Cortex of kidney (tissue), 1 donor: ENCODE measurements at places on chromosomes 5 and 9.

- DNase-seq: no peak
These were observed 29.6 kb upstream of the B4GALT1 start for GRCh38 chr9:33196736-33197135.

GRCh38 chr9:70639853-70640814, 225.7 kb upstream of the KLF9 start:
- no peak for DNase-seq

DNA sequence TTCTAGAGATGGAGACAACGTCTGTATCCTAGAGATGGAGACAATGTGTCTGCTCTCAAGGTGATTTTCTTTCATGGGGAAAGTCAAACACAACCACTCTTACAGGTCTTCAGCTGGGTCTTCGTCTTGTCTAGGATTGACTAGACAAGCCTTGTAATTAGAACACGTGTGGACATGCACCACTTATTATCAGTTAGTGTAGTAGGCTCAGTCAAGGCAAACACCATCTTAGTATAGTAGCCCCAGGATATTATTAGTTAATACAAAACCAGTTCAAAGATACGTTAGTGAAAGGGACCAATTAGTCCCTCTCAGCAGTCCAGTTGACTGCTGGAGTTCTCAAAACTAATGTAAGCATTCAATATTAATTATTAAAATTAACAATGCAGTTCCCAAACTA, 15.1 kb upstream of the CCL28 start:
- DNase-seq: no peak

DNA sequence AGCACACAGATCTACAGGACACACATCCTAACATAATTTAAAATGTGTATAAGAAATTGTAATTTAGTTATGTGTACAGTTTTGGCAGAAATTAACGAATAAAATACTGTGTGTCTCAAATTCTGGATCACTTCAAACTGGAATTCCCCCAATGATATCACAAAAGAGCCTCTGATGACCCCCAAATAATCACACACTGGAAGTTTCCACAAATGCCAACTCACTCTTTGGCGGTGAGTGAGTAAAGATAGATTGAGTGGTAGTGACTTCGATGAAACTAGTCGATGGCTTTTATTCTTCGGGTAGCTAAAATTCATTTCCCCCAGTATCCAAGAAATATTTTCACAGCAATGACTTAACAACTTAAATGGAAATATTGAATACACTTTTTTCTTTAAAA, 2.2 kb downstream of the ZNF366 start:
- DNase-seq: no peak

DNA sequence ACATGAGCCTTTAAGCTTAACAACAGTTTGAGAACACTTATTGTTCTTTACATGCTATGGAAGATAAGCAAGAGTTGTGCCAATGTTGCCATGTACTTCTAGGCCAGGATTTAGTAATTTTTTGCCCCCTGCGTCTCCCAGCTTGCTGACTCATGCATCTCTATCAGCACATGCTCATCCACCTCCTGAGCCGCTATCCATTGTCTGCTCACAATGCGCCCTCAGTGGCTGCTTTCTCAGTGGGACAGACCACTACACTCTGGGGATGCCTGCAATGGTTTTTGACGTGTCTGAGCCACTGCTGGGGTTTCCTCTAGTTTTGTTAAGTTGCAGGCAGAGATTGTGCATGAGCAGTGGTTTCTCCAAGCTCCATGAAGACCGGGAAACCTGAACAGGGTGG, 50.9 kb upstream of the PHF2 start:
- no peak for DNase-seq

GRCh38 chr9:133576875-133577736, 32.1 kb downstream of the FAM163B start:
- DNase-seq: no peak
